ENCODE measurements at places on chromosomes 2 and 18.

GRCh38 chr2:99187011-99187410 lies 6.0 kb downstream of the MRPL30 start:
- DNase-seq, result no peak

GRCh38 chr2:135096665-135097446 lies 44.8 kb downstream of the RAB3GAP1 start:
- DNase-seq, result no peak

GRCh38 chr2:240123821-240124650 lies 12.1 kb downstream of the COPS9 start:
- no peak for DNase-seq

GRCh38 chr18:3451989-3452749 lies 2.2 kb downstream of the TGIF1 start:
- DNase-seq, result peak; percentile 24

DNA sequence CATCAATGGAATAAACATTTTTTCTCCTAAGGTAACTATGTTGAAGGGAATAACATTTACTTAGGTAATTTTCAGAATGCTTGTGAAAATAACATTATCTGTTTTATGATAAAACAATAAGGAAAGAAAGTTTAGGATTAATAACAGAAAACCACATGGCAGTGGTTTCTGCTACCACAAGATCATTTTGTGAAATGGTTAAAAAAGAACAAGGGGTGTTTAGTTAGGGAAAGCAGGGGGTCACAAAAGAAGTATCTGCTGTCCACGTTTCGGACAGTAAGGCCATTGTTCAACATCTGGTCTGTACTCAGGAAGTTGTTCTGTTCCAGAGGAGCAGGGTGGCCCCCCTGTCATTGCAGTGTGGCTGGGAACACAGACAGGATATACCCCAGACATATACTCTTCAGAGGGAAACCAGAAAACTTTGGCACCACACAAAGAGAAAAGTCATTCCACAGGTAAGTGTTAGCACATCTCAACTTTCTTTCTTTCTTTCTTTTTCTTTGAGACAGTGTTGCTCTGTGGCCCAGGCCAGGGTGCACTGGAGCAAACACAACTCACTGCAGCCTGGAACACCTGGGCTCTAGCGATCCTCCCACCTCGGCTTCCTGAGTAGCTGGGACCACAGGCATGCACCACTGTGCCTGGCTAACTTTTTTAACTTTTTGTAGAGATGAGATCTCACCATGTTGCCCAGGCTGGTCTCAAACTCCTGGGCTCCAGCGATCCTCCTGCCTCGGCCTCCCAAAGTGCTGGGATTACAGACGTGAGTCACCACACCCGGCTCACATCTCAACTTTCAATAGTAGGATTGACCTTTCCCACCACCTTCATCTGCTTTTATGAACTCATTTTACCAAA lies 14.8 kb upstream of the ARL5A start:
- DNase-seq, result no peak

GRCh38 chr2:60502144-60502543 lies 51.3 kb downstream of the BCL11A start:
- DNase-seq, result no peak

- DNase-seq, result no peak
Observed at GRCh38 chr2:40814616-40815015, 362.7 kb upstream of the SLC8A1 start.

Measured in central memory CD4-positive, alpha-beta T cell (primary cell).